Stimulated activated CD4-positive, alpha-beta T cell treated with anti-CD3 and anti-CD28 coated beads, Interleukin-4, amount 100 ng/mL, for 4 hours (primary cell): ENCODE measurements at places on chromosomes 12 and 14.
A peak's percentile ranks its signal among the peaks of the same experiment; 100 is the strongest.

- DNase-seq: peak; percentile 10
Observed at GRCh38 chr12:138898-139534, 72.4 kb downstream of the IQSEC3 start.

- no peak for DNase-seq
Observed at GRCh38 chr12:99453836-99454538, 193.6 kb upstream of the GARIN6 start.

DNA sequence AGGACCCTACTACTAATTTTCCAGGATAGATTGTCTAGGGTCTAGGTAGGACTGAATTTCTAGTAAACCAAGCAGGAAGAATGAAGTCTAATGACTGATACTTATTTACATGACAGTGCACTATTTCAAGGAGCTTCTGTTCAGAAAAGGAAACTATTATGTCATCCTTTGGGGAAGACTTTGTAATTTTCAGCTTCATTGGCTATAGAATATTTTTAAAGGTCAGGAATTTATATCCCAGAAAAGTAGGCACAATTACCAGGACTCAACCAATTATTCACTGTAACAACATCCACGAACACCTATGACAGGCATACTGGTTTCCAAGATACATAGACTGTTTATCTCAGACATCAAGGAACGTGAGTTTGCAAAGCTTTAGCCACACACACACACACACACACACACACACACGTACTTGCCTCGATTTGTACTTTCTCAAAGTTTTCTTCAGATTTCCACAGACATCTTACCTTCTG is 23.2 kb downstream of the OR6S1 start:
- DNase-seq: no peak

DNA sequence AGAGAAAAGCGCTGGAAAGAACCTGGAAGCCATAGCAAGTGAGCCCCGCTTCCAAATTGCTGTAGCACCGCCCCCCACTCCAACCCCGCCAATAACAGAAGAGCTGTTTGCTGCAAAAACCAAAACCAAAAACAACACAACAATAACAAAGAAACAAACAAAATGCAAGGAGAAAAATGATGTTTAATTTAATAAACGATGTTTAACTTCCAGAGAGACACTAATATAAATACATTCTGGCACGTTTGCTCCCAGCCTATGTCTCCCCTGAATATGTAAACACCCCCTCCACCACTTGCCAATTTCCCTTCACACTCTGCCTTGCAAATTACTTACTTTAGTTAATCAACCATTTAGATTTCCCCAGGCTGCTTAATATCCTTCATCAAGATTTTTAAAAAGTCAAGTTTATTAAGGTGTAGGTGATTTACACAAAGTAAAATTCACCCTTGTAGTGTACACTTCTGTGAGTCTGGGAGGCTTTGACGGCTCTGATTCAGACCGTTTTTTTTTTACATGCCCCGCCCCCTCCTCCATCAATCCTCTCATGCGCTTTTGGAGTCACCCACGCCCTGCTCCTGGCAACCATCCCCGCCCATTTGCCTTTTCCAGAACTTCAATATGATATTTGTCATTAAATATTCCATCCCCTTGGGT is 482 bp upstream of the IFI27L2 start:
- no peak for DNase-seq

GRCh38 chr12:121261398-121261797 is 35.1 kb downstream of the CAMKK2 start:
- DNase-seq: no peak

DNA sequence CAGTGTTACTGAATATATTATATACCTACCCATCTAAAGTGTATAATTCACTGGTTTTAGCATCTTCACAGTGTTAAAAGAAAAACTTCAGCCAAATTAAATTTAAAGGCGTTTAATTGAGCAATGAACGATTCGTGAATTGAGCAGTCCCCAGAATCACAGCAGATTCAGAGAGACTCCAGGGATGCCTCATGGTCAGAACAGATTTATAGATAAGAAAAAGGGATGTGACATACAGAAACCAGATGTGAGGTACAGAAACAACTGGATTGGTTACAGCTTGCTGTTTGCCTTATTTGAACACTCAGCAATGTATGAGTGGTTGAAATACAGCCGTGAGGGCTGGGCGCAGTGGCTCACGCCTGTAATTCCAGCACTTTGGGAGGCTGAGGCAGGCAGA is 84.6 kb downstream of the WNK1 start:
- DNase-seq: no peak

- no peak for DNase-seq
Observed at GRCh38 chr12:89468648-89469326, 55.8 kb downstream of the GALNT4 start.

GRCh38 chr12:56721721-56722120 is 3.4 kb downstream of the NACA start:
- DNase-seq: no peak
